Activated T-cell treated with anti-CD3 and anti-CD28 coated beads for 1 hour (primary cell): ENCODE measurements at places on chromosomes 2 and 18.

GRCh38 chr2:128298846-128299507, 19.7 kb downstream of the HS6ST1 start:
- no peak for DNase-seq

GRCh38 chr18:57440331-57441070, 5.3 kb downstream of the ONECUT2 start:
- DNase-seq: no peak

DNA sequence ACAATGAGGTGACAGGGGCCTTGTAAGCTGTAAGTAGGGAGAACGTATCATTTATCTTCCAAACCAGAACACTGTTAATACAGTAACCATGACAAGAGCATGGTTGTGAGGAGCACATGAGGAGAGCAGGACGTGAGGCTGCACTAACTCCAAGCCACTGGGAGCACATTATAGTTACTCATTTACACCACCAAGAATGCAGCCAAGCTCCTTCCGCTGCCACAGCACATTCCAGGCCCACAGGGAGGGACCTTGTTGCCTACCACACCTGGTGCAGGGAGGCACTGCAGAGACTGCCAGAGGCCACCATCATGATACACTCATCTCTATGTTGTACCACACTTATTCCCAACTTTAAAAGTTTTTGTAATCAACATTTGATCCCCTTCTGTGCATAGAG, 13.5 kb upstream of the SFXN5 start:
- no peak for DNase-seq

DNA sequence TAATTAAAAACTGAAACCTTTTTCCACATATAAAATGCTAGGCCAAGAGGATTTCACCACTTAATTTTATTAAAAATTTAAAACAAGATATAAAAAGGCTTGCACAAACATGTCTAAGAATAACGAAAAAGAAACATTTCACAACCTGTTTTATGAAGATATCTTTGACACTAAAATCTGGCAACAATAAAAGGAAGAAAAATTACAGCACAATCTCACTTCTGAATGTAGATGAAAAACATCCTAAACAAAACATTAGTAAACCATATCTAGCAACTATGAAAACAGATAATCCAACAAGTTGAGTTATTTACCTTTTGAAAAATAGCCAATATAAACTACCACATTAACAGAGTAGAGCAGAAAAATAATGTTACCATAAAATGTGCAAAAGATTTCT, 185.4 kb upstream of the MMADHC start:
- no peak for DNase-seq

DNA sequence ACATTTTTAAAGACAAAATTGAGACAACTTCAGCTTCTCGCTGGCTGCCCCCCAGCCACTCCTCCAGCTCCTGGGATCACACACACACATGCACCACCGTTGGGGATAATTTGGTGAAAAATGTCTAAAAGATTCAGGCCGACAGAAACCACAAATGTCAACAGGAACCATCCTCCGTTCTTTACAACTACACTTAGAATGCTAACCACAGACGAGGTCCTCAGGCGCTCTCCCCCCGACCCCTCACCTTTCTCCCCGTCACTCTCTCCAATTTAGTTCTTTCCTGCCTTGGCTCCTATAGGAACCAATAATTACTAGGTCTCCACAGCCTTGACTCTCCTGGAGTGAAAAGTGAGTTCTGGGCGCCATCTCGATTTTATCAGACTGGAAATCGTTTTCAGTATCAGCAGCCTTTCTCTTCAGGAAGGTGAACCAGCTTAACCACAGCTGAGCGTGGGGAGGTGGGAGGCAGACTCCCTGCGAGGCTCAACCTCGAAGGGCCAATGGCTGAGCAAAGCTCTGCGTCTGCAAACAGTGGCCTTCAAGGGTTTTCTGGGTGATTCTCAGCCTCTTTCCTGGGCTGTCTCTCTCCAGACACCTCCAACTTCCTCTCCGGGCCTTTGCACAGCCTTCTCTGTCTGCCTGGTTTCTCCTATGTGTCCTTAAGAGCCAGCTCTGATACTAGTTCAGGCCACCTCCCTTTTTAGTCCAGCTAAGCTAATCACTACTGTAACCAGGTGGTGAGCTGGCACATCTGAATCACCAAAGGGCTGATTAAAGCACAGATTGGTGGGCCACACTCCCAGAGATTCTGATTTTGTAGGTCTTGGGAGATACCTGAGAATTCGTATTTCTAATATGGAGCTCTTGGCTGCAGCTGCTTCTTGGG, 115.7 kb upstream of the COPS8 start:
- no peak for DNase-seq

DNA sequence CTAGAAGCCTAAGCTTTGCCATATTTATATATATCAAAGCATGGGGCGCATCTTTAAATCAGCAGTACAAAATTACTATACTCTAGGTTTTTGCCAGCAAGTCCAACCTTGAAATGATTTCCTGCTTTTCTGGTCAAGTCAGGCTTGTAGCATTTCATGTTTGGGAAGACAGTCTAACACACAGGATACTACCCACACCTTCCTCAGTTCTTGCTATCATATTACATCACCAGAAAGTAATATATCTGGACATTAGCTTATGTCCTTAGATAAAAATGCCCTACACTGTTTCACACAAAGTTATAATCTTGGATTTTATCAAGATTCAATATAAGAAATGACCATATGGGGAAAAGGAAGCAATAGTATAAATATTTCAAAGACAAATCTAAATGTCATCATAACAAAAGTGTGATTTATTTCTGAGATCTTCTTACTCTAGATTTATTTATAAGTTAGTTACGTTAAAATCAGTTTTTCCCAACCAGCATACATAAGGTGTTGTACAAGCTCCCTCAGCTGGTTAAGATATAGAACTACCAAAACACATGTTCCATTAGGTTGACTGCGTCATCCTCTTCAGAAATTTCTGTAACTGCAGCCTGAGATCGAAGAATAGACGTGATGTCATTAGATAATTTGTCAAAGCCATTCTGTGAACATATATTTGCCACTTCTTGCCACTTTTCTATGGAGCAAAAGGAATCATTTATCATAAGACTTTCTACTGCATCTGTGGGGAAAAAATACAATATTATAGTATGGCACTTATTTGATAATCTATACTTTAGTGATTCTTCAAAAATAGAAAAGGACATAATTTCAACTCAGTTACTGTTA, 56.6 kb downstream of the CLHC1 start:
- no peak for DNase-seq

- no peak for DNase-seq
These were observed 248.6 kb downstream of the SP3 start for GRCh38 chr2:173716458-173717052.

GRCh38 chr18:13501891-13502290, 224.5 kb downstream of the FAM210A start:
- no peak for DNase-seq

DNA sequence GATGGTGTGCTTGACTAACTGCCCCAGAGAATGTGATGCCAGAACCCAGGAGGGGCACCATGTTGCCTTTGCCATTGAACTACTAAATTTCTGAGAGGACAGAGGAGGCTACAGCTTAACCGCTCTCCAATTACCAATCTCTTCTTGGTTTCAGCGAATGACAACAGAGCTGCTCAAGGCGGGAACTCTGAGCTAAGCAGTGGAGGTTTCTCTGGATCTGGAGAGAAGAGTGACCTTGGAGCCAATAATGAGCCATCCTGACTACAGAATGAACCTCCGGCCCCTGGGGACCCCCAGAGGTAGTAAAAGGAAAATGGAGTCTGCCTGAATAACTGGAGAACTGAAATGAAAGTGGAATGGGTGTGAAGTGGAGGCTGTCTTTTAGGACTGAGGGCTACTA, 53.2 kb downstream of the DIS3L2 start:
- no peak for DNase-seq

GRCh38 chr18:12441475-12442034, 33.8 kb downstream of the PRELID3A start:
- no peak for DNase-seq

- no peak for DNase-seq
These were observed 69.6 kb downstream of the PID1 start for GRCh38 chr2:229201521-229201920.

DNA sequence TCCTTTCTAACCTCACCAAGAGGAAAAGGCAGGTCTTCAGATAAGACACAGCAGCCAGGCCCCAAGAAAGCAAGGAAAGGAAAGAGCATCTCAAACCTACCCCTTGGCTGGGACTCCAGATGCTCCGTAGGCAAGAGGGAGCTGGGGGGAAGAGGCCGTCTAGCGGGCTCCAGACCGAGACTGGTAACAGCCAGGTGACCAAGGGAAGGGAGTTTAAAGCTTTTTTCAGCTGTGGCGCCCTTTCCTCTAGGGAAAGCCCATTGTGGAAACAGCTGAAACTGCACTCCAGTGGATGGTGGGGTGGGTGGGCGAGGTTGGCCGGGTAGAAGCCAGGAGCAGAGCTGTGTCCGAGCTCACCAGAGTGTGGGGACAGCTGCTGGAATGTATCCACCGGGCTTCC, 180.4 kb downstream of the KLHL29 start:
- no peak for DNase-seq

DNA sequence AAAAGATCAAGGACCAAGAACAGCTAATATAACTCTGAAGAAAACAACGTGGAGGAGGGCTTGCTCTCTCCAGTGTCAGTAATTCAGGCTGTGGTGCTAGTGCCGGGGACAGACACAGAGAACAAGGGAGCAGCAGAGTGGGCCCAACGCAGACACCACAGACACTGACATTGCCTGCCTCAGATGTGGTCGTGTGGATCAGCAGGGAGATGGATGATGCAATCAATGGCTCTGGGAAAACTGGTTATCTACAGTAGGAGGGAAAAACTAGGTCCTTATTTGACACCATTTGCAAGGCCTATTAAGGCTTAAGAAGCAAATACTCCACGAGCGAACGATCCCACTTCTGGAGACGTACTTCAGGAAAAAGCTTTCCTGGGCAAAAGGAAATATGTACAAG, 36.1 kb downstream of the HDLBP start:
- no peak for DNase-seq

- no peak for DNase-seq
These were observed 139.1 kb downstream of the IRS1 start for GRCh38 chr2:226660526-226660925.

DNA sequence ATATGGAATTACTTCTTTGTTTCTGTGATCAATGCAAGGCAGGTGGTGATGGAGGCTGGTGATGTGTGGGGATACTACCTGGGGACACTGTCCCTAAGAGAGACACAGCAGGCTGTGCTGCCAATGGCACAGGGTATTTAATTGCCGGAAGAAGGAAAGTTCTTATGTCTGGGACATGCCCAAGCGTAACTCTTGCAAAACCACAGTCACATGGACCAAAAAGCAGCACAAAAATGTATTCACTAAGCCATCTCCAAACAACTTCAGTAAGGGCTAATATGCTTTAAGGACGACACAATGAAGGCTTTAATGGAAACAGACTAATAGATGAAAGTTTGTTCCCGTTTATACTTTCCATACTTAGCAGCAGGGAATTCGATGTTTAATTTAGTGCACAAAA, 49.7 kb upstream of the AP1S3 start:
- DNase-seq: no peak

DNA sequence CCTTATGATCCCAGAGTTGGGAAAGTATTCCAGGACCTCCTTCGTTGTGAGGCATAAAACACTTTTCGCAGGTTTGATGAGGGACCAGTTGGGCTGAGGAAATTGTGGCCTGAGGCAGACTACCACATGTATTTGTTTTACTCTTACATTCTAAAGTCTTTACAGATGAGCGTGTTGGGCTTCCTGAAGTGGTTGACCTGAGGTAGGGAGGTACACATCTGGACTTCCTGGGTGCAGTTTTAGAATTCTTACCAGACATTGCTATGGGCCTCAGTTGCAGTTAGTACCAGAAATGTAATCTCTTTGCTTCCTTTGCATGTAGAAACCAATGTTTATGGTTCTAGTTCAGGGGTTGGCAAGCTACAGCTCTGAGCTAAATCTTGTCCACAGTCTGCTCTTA, 48.7 kb downstream of the COA5 start:
- DNase-seq: no peak

- no peak for DNase-seq
These were observed 21.4 kb downstream of the HJURP start for GRCh38 chr2:233832869-233833311.

DNA sequence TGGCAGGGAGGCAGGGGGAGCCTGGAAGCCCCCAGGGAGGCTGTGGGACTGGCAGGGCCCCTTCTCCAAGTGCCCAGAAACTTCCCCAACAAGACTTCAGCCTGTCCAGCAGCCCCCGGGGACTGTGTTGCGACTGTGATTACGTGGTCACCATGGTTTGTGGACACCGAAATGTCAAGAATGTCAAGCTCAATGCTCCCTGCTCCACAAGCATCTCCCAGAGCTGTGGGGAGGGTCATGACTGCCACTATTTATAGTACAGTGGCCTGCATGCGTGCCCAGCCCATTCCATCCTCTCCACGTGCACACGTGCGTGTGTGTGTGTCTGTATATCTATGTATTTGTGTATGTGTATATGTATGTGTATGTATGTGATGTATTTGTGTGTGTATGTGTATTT, 93.8 kb upstream of the MBOAT2 start:
- DNase-seq: no peak

DNA sequence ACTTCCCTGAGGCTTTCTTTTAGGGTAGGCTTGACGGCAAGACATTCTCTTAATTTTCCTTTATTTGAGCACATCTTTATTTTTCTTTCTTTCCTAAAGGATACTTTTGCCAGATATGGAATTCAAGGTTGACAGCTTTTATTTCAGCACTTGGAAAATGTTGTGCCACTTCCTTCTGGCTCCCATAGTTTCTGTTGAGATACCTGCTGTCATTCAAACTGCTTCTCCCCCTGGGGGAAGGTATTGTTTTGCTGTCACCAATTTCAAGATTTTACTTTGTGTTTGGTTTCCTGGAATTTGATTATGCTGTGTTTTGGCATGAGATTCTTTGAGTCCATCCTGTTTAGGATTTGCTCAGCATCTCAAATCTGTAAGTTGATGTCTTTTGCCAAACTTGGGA, 39.1 kb upstream of the TWIST2 start:
- DNase-seq: no peak

DNA sequence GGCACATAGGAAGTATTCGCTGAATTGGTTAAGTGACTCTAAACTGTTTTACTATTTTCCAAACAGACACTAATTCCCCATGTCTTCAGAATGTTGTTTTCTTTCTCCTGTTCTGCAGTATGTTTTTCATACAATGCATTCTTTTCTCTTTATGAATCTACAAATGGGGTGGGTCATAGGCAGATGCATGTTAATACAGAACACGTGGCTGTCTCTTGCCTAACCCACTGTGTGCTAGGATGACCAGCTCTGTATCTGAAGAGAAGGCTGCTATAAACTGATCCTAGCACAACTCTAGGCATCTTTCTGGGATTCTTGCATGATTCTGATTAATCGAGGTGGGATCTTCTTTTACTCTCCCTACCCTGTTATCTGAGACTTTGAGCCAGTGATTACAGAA, 826.0 kb downstream of the PLCL1 start:
- DNase-seq: no peak

DNA sequence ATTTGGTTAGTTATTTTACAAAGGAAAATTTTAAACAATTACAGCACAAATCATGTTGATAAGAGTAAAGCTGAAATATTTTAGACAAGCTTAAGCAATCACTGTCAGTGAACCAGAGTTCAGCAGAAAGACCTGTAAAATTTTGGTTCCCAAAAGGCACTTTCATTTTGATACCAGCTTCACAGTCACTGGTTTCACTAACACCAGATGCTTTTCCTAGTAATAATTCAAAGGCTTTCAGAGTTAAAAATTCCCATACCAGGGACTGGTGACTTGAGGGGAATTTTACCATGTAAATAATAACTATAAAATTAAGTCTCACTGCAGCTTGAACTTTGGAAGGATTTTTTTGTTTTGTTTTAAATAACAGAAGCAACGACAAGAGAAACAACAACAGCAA, 102.3 kb upstream of the CD302 start:
- DNase-seq: no peak
